ENCODE measurements at places on chromosomes 2 and 18.

DNA sequence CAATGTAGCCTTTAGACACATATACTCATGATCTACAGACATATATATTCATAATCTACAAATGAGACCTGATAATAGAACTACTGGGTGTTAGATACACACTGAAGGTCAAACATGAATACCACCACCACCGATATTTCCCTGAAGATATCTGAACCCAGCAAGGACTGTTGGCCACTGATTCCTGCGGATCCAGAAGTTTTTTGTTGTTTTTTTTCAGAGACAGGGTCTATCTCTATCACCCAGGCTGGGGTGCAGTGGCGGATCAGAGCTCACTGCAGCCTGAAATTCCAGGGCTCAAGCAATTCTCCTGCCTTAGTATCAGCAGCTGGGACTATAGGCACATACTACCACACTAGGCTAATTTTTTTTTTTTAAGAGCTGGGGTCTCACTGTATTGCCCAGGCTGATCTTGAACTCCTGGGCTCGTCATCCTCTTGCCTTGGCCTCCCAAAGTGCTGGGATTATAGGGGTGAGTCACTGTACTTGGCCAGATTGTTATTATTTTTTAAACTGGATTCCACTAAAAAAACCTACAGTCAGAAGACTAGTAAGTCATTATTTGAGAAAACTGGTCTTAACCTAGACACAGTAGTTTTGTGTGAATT lies 1.8 kb downstream of the METTL5 start:
- DNase-seq, result no peak

- DNase-seq, result peak; percentile 20
Measured at GRCh38 chr18:3499501-3499900, 49.5 kb downstream of the TGIF1 start.

DNA sequence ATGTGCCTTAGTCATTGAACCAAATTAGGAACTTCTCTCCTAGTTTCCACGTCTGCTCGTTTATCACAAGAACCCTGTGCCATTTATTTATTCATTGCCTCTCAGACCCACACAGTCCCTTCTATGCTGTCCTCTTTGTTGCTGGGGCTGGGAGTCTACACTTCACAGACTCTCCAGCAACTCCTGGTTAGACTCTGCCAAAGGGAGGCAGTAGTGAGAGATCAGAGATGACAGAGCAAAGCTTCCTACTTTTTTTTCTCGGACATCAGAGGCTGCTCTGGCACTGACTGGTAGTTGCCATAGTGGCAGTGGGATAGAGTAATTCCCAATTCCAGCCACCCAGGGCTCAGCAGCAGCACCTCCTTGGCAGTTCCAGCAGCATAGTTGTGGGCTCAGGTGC lies 277.5 kb downstream of the BCL11A start:
- no peak for DNase-seq

GRCh38 chr18:79339094-79339908 lies 56.4 kb upstream of the NFATC1 start:
- no peak for DNase-seq
